ENCODE measurements at places on chromosomes 12 and 14.

- DNase-seq, result no peak
These were observed 3.5 kb downstream of the SLC35E3 start for GRCh38 chr12:68749443-68749842.

DNA sequence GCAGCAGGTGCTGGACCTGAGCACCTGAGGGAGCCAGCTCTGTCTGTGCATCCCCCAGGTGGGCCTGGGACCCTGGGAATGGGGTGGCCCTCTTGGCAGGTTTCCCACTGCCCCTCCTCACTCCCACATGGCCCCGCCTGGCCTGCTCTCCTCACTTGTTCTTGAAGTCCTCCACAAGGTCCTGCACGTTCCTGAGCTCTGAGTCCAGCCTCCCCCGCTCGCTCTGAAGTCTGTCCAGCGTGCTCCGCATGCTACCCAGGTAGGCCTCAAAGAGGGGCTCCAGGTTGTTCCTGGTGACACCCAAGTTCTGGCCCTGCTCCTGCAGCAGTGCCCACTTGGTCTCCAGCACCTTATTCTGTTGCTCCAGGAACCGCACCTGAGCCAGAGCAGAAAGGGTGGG, 2.9 kb downstream of the KRT79 start:
- no peak for DNase-seq

GRCh38 chr14:97298331-97298730, 501.1 kb downstream of the VRK1 start:
- no peak for DNase-seq

DNA sequence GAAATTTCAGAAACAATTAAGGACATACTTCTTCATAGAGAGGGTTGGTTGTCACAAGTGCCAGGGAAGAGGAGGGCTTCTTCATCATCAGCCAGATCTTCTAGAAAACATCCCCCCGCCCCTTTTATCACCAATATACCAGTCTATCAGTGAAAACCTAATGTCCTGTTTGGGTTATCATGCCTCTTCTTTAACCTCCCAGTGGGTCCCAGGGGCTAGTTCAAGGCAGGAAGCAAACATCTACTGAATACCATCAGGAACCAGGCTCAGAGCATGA, 13.3 kb upstream of the KRT86 start:
- no peak for DNase-seq

DNA sequence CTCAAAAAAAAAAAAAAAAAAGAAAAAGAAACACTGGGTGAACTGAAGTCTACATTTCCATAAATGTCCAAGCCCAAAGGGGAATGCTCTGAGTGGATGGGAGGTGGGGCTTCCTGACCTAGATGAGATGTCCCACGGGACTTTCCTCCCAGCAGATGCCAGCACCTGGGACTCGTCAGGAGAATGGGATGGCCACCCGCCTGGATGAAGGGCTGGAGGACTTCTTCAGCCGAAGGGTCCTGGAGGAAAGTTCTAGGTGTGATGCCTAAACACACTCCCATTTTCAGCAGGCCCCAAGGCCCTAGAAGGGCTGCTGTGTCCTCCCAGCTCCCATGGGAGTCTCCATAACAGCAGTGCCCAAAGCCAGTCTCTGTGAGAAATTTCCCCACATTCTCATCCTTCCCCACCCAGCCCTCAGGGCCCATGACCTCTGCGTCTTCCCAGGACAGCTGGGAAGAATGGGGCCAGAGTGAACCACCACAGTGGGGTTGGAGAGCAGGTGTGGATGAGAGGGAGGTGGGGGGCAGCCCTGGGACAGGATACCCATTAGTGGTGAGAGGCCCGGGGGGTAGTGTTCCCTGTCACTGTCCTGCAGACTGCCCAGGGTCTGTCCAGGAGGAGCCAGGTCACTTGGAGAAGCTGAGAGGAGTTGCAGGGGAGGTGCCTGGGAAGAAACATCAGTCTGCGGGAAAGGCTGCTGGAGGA, 7.1 kb upstream of the CPNE6 start:
- no peak for DNase-seq

DNA sequence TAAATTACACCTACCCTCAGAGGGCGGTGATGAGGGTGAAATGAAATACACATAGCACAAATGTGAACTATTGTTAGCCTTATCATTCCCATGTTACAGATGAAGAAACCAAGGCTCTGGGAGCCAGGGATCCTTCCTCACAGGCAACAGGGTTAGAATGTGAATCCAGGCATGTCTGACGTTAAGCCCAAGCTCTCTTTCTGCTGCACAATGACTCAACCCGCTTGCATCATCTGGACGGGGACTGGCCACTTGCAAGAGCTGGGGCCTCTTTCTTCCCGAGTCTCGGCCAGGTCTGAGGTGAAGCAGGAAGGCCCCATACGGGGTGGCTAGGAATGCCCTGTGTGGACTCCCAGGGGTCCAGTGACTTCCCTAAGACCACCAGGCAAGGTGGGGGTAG, 105.2 kb downstream of the RBM19 start:
- DNase-seq, result no peak

DNA sequence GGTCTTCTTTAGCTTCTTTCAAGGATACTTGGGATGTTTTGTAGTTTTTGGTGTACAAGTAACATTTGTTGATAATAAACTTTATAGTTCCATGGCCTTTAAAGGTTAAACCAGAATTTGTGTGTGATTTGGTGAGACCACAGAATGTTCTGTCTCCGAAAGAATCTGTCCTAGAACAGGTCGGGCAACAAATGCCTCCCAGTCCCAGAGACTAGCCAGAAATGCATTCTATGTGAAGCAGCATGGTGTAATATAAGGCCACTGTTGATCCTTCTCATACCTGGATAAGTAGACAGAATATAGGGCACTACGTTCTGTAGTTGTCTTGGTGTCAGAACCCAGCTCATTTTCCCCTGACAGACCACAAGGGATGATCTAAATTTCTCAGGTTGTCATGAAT, 10.0 kb downstream of the STYK1 start:
- no peak for DNase-seq

DNA sequence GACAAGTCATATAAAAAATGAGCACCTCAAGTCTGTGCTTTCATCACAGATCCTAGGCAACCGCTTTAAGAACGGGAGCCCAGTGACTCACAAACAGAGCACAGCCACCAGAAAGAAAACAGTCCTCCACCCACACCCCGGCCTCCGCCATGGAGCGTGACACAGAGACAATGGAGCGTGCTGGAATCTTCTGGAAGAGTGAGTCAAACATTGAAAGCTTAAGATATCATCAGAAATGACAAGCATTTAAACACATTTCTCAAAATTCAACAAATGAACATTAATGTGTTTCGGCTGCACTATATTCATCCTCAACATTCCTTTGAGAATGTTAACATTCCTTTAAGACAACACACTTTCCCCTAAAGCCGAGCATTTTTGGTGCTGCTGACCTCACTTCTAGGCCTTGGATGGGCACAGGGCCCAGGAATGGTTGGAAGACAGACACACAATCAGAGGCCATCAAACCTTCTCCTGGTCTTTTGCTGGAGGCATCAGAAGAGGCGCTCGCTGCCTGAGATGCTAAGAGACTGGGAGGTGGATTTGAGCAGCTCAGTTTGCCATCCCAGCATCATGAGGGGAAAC, 23.6 kb upstream of the TMEM132D start:
- no peak for DNase-seq

DNA sequence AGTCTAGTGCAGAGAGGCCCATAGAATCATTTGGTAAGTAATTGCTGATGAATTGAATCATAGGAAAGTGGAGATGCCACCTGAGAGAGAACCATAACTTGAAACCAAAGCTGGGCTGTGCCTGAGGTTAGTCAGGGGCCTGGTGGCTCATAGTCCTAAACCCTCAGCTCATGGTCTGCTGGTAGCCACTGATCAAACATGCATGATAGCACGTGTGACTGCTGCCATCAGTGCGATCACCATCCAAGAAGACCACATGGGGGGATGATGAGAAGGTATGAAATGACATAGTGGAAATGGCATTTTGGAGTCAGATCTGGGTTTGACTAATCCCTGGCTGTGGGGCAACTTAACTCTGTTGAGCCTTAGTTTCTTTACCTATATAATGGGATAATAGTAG, 190.5 kb downstream of the CACNA1C start:
- no peak for DNase-seq

GRCh38 chr14:90499908-90500664, 103.3 kb downstream of the CALM1 start:
- no peak for DNase-seq

- no peak for DNase-seq
These were observed 199.7 kb downstream of the SPTSSA start for GRCh38 chr14:34262127-34262910.

- DNase-seq, result no peak
These were observed 46.4 kb upstream of the CNOT2 start for GRCh38 chr12:70196811-70197281.

DNA sequence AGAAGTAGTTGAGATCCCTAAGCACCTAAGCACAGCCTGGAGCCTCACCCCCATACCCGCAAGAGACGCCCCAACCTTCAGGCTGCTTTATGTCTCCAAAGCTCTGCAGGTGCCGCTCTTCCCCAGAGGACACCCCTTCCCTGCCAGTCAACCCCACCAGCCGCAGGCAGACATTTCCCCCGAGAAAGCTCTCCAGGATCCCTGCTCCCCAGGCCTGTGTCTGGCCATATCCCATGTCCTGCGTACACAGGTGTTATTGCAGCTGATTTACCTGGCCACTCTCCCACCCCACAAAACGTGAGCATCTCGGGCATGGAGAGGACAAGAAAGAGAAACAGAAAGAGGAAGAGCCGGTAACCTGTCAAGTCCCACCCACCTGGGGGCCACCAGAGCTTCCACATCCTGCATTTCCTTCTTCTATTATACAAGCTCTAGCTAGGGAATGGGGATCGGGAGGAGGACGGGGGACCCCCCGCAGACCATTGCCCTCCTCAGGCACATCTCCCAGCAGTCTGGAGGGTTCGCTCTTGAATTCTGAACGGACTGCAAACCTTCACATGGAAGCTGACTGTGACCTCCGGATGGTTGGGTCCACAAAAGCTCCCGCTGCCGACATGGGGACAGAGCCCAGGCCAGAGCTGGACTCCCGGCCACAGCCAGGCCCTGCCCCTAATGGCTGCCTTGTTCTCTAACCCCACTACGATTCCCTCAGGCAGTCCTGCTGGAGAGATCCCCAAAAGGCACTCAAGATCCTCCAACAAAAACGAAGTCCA, 17.6 kb downstream of the CCDC88C start:
- DNase-seq, result no peak

- no peak for DNase-seq
These were observed 8.1 kb upstream of the GPATCH2L start for GRCh38 chr14:76143642-76144041.

DNA sequence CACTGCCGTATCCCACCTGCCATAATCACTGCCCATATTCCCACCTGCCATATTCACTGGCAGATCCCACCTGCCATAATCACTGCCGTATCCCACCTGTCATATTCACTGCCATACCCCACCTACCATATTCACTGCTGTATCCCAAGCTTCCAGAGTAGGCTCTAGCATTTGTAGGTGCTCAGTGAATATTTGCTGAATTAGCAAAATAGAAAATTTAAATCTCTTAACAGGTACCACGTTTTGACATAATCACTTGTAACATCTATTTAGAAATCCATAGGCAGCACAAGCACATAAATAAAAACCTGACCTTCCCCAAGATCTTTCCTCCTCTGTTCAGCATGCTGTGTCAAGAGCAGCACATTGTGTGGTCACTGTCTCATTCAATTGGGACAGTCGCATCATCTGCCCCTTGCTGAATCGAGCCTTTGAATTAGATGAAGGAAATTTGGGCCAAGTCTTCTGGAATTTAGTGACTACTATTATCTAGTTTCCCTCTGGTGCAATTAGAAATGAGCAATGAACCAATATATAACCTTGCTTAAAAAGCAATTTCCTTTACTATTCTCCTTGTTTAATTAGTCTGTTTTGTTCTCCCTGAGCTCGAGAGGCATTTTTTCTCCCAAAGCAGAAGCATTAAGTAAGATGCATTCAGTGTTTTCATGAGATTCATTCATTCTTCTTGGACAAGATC, 144.9 kb upstream of the FGD4 start:
- no peak for DNase-seq

DNA sequence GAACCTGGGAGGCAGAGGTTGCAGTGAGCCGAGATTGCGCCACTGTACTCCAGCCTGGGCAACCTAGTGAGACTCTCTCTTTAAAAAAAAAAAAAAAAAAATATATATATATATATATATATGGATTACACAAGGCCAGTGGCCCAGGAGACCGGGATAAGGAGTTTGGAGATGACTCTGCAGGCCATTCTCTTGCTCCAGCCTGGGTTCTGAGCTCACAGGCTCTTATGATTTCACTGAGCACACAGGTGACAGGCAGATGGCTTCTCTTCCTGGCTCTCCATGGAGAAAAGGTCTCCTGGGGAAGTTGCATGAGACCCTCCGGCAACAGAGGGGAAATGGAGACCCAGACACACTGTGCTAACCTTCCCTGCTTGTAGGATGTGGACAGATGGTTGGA, 98.7 kb upstream of the VASH1 start:
- DNase-seq, result no peak

DNA sequence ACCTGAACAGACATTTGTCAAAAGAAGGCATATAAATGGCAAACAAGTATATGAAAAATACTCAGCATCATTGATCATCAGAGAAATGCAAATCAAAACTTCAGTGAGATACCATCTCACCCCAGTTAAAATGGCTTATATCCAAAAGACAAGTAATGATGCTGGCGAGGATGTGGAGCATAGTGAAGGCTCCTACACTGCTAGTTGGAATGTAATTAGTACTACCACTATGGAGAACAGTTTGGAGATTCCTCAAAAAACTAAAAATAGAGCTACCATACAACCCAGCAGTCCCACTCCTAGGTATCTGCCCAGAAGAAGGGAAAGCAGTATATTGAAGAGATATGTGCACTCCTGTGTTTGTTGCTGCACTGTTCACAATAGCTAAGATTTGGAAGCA, 146.1 kb downstream of the TGFB3 start:
- no peak for DNase-seq

Measured in hippocampal formation (tissue), 2 donors.